ENCODE measurements at places on chromosomes 1 and 21.

DNA sequence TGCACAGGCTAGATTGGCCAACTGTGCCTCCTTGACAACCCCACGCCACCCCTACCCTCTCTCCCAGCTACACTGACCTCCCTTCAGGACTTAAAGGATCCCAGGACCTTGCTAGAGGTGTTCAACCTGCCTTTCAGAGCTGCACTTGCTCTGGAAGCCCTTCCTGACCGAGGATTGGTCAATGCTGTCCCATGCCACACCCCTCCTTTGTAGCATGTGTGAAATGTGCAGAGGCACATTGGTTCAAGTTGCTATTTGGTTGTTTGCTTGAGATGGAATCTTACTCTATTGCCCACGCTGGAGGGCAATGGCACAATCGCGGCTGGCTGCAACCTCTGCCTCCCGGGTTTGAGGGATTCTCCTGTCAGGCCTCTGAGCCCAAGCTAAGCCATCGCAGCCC, 21.8 kb downstream of the ACTA1 start:
- DNase-seq, result no peak

- no peak for DNase-seq
Observed at GRCh38 chr1:54013393-54014008, 4.5 kb downstream of the LDLRAD1 start.

DNA sequence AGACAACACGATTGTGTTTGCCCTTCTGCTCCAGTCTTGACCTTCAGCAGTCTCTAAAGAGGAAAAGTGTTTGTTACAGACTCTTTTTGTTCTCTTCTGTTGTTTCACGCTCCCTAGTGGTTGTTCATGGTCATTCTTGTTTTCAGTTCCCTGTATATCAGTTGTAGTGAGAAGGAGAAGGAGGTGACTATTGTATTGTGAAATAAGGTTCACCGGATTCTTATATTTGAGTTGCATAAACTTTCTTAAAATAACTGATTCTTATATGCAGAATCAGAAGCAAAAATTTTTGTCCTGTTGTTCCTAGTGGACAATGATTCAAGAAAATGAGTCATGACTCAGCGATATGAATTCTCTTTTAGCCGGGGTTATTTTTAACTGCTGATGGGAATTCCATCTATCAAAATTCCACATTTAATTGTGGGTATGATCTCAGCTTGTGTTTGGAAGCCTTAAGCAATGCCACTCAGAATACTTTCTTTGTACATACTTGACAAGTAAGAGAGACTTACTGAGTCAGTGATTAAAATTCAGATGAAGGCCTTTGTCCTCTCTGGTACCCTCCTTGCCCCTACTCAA, 152.2 kb downstream of the CLEC20A start:
- no peak for DNase-seq

DNA sequence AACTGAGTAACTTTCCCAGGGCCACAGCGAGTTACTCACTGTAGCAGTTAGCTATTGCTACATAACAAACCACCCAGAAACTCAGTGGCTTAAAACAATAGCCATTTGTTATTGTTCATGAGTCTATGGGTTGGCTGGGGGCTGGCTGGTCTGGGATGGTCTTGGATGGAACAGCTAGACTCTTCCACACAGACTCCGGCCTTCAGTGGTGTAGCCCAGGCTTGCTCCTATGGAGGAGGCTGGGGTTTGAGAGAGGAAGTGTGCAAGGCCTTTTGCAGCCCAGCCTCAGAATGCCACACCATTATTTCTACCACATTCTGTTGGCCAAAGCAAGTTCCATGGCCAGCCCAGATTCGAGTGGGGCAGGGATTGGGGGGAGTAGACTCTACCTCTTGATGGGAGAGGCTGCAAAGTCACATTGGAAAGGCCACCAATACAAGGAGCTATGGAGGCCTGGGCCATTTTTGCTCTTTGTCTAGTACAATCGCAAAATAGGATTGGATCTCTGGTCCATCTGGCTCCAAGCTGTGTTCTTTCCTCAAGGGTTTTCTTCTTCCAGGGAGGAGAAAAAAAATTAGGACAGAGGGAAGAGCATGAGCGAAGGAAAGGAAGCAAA, 37.5 kb upstream of the TTC22 start:
- no peak for DNase-seq

DNA sequence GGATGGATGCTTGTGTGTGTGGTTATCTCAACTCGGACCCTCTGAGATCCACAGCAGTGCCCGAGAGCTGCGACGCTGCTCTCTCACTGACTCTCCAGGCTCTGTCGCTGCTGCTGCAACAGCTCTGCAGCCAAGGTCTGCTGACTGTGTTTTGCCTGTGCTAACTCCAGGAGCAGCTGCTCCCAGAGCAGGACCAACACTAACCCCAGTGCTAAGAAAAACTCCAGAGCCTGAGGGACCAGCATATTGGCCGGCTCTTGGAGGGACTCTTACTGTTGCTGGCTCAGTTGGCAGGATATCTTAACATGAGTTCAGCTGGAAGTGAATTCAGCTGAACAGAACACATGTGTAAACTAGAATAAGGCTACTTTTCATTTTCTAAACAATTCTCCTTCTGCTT, 4.4 kb downstream of the LCE2C start:
- DNase-seq, result no peak

All from COR-L47 (cell line).